ENCODE measurements at places on chromosomes 1 and 21. TPM values are rescaled to one million over a fixed set of nuclear protein-coding genes. Genes with fewer than 3 reads are reported as not detected.

PDE4B gene
- total RNA-seq, result 71.5 TPM

FCGR3B gene
- total RNA-seq, result not detected

WNT9A gene
- total RNA-seq, result not detected

OPRD1 gene
- not detected for total RNA-seq

PLPPR4 gene
- total RNA-seq, result not detected

CYP4A22 gene
- not detected for total RNA-seq

GRCh38 chr1:107782217-107782845 is 182.6 kb downstream of the VAV3 start:
- no peak for DNase-seq

DNA sequence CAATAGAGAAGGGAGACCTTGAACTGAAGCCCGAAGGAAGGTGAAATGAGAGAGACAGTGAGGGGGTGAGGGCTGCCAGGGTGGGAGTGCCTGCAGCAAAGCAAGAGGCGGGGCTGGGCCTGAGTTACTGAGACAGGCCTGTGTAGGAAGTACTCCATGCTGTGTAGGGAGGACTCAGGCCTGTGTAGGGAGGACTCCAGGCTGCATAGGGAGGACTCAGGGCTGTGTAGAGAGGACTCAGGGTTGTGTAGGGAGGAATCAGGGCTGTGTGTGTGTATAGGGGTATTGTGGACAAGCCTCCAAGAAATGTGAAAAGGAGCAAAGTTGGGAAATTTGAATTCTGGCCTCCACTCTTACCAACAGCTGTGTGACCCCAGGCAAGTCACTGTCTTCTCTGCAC is 133.8 kb upstream of the CACNA1E start:
- no peak for DNase-seq

- no peak for DNase-seq
Observed at GRCh38 chr1:118944546-118944945, 43.6 kb downstream of the TBX15 start.

GRCh38 chr1:23497777-23498439 is 13.9 kb upstream of the ASAP3 start:
- no peak for DNase-seq

DNA sequence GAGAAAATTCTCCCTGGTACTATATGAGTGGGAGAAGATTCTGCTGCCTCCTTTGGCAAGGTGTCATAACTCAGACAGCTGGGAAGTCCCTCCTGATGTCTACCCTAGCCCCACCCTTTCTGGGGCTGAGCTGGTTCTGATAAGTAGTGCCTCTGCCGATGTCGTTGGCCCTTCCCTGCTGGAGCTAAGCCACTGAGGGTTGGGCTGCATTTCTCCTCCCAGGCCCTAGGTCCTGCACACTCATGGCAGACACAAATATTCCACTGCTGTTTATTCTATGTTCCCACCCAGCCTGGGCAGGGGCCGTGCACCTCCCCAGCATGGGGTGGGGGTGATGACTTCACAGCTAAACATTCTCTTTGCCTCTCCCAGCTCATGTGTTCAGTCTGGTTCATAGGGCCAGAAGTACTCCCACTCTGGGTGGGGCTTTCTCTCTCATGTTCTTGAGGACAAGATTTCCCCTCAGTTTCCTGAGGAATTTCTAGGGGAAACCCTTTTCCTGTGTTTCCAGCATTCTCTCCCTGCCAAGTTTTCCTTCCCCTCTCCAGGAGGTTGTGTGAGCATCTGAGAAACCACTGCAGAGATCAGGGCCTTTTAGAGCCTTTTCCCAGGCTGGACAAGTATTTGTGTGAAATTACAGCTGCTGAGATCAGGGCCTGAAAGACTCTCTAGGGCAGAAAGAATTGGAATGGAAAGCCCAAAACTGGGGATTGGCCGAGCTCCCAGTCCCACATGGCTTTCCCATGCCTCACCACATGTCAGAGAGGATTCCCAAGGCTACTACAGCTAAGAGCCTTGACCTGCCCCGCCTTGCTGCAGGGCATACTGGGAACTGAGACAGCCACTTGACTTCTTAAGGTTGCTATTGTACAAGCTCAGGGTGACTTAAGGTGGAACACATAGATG is 66.2 kb downstream of the ATP2B4 start:
- no peak for DNase-seq

DNA sequence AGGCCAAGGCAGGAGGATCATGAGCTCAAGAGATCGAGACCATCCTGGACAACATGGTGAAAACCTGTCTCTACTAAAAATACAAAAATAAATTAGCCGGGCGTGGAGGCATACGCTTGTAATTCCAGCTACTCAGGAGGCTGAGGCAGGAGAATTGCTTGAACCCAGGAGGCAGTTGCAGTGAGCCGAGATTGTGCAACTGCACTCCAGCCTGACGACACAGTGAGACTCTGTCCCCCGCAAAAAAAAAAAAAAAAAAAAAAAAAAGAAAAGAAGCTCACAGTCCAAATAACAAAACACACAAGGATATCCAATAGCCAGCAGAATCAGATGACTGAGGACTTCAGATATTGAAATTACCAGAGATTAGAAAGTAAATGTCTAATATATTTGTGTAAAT is 11.8 kb downstream of the AHCTF1 start:
- DNase-seq, result no peak

DNA sequence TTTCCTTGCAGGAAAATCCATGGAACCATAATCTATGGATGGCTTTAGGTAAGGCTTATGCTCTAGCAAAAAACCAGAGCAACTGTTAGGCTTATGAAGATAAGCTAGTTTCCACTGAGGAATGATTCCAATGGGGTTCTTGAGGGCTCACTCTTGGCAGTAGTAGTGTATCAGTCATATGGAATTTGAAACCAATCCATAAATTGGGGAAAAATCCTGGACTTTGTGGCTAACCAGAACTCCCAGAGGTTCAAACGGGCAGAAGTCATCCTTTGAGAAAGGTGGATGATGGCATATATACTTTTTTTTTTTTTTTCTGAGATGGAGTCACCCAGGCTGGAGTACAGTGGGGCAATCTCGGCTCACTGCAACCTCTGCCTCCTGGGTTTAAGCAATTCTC is 54.2 kb upstream of the ATF3 start:
- no peak for DNase-seq

GRCh38 chr1:21298981-21299391 is 8.7 kb upstream of the ECE1 start:
- no peak for DNase-seq

- no peak for DNase-seq
Observed at GRCh38 chr1:70288166-70288565, 66.4 kb downstream of the ANKRD13C start.

DNA sequence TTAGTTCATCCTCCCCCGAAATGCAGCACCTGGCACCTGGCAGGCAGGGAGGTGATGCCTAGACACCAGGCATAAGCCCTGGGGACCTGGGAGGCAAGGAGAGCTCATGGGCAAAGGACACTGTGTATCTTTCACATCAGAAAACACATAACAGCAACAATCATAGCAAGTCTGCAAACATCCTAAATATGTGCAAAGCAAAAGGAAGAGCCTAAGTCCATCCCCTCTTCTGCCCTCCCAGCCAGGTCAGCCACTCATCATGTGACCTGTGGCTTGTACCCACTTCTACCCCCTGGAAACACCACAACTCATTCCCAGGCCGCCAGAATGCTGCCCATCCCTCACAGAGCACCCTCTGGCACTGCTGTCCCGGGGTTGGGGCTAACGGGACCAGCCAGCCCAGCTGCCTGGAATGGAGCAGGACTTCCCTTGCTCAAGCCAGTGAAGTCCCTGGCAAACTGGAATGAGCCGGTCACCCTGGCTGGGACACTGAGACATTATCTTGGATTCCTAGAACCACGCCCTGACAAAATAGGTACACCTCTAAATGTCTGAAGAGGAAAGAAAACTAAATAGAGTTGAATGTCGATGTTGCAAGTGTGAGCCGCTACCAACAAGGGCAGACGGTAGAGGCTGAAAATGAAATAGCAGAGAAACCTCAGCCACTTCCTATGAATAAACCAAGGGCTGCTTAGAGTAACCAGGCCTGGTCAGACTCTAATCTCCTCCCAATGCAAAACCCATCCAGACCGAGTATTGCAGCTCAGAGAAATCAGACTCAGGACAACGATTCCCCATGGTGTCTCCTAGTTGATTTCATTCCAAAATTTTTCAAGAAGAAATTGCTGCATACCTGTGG is 29.4 kb downstream of the TMPRSS2 start:
- no peak for DNase-seq

GRCh38 chr1:210328032-210328745 is 513 bp upstream of the HHAT start:
- no peak for DNase-seq

- DNase-seq, result no peak
Observed at GRCh38 chr1:21623410-21623961, 45.7 kb downstream of the RAP1GAP start.

DNA sequence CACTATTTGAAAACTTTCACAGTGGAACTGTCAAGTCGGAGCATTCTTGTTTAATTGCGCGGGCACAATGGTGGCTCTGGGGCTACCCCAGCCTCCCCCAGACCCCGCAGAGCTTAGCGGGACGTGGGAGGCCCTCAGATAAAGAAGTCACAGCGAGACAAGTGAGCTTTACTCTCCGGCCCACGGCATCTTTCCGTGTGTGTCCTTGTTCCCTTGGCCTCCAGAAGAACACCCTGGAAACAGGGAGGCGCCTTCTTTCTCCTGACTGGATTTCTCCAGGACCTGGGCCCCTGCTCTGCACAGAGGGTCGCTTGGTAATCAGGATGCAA is 382.8 kb downstream of the RRAGC start:
- DNase-seq, result no peak

GRCh38 chr1:8182034-8182761 is 135.7 kb upstream of the SLC45A1 start:
- DNase-seq, result no peak

DNA sequence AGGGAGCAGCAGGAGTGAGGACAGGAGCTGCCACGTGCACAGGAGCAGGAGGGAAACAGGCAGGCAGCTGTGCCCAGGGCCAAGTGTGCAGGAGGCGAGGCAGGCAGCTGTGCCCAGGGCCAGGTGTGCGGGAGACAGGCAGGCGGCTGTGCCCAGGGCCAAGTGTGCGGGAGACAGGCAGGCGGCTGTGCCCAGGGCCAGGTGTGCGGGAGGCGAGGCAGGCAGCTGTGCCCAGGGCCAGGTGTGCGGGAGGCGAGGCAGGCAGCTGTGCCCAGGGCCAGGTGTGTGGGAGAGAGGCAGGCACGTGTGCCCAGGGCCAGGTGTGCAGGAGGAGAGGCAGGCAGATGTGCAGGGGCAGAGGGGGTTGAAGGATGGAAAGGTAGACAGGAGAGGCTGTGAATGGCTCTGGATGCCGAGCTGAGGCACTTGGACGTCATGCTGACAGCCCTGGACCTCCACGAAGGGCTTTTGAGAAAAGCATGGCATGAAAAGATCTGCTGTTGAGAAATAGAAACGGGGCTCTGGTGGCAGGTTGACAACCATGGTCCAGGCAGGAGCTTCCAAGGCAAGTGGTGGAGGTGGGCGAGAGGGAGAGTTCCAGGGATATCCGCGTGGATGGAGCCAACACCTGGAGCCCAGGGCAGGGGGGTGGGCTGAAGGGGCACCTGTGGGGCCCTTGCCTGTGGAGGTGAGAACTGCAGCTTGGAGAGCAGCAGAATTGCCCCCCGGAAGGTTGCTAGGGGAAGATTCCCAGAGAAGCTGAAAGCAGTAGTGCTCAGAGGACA is 19.1 kb upstream of the NPHP4 start:
- no peak for DNase-seq

DNA sequence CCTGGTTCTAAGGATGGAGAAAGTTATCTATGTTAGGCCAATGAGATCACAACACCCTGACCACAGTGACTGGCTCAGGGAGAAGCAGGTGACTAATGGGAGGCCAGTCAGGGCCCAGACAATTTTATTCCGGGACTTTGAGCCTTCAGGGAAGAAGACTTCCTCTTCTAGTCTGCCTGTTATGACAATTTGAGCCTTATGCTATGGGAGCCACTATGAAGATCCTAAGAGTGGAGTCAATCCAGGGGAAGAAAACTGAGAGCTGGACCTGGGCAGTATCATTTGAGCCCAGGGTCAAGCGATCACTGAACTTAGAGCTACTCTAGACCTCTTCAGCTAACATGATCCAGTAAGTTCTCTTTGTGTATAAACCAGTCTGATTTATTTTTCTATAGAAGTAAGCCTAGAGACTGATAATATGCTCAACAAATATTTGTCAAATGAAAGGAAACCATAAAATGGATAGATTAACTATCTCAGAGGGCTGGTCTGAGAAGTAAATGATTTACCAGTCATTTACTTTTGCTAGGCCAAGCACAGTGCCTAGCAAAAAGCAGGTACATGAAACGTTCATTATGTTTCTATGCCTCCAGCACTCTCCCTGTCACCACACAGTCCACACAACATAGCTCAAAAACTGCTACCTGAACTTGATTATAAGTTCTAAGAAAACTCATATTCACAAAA is 4.2 kb upstream of the C1orf141 start:
- DNase-seq, result no peak

DNA sequence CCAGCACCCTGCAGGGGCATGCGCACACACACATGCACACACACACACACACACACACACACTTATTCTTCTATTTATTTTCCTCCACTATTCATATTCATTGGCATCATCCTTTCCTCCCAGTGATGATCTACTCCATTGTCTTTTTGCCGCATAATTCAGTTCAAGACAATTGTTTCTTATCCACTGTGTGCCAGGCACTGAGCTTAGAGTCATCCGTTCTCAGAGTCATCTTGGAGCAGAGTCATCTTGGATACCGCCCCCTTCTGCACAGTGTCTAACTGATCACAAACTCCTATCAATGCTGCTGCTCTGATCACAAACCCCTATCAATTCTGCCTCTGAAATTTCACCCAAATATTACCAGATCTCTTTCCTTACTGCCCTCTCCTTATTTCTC is 102.8 kb upstream of the PROX1 start:
- no peak for DNase-seq

- no peak for DNase-seq
Observed at GRCh38 chr1:2633366-2633935, 635 bp upstream of the MMEL1 start.

DNA sequence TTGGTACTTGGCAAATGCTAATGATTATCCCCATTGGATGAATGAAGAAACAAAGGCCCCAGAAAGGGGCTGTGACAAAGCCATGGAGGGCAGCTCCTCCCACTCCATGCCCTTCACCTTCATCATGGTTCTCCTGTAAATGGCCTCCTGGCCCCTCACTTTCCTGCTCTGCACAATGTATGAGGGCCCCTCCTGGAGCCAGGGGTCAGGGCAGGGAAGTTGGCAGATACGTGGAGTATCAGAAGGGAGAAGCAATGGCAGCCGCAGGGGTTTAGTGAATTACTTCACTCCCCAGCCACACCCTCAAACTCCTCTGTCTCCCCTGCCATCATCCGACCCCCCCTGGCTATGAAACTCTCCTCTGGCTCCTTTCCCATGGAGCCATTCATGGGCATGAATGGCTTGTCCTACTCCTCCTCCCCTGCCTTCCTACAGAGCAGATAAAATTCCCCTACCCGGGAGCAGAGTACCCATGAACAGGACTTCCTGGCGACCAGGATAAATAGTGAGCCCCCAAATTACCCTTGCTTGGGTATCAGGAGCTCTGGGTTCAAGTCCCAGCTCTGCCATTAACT is 86.3 kb downstream of the CAMK2N1 start:
- no peak for DNase-seq

All from activated B cell treated with CpG ODN at 0.5 μM for 24 hours (primary cell).